ENCODE measurements at places on chromosomes 12 and 14. TPM values are rescaled to one million over a fixed set of nuclear protein-coding genes. Genes with fewer than 3 reads are reported as not detected.

DNA sequence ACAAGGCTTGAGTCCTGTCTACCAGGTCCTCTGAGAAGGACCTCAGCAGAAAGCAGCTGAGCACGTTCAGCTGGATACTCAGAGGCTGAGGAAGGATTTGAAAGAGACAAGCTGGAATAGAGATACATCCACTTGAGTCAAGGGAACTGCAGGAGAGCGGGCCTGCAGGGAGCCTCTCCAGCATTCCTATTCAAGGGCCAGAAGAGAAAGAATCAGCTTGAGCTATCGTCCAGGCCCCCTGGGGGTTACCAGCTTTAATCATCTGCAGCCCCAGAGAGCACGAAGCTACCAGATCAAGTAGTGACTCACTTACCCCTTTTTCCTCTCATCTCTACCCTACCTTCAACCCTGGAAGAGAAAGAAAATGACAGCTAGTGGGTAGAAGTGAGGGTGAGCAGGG, 80.9 kb downstream of the NDUFA12 start:
- DNase-seq = no peak

- DNase-seq = no peak
Observed at GRCh38 chr14:43894534-43894933, 612.5 kb downstream of the FSCB start.

- no peak for DNase-seq
Observed at GRCh38 chr12:100545092-100545491, 28.4 kb upstream of the GAS2L3 start.

DNA sequence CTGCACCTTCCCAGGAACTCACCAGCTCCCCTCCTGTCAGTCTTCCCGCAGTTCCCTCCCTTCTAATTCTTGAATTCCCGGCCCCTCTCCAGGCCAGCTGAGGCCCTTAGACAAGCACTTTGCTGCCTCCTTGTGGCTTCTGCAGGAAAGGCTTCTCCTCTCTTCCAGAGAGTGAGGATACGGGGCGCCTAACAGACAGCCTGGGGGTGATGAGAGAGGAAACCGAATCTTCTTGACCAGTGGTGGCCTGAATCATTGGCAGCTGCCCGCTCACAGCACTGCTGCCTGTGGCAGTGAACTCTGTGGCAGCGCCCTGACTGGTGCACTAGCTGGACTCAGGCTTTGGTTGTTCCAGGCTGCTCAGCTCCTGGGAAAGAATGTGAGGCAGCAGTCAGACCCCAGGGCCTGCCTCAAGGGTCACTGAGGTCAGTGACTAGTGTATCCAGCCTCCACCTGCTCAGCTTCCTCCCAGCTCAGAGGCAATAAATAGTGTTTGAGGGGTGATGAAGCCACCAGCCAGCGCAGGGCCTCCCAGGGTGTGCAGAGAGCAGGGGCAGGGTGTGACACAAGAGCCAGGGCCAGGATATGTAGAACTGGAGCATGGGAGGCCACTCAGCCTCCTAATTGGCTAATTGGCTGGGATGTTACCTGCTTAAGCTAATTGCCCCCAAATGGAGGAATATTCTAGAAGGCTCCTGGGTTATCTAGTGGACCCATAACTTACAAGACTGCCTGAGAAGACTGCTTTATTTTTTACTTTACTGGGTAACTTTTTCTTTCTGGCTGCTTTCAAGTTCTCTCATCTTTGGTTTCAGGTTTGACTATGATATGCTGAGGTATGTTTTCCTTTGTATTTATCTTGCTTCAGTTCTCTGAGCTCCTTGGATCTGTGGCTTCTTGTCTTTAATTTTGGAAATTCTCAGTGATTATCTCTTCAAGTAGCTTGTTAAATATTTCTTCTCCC, 12.9 kb upstream of the MCRS1 start:
- DNase-seq = peak; percentile 63

- DNase-seq = no peak
Observed at GRCh38 chr14:65937079-65937959, 524.8 kb downstream of the FUT8 start.

GRCh38 chr14:21043974-21044618, 1.9 kb downstream of the RNASE7 start:
- DNase-seq = no peak

GRCh38 chr12:92585115-92585727, 117.6 kb upstream of the PLEKHG7 start:
- no peak for DNase-seq

GRCh38 chr14:51095854-51096823, 1.2 kb upstream of the TRIM9 start:
- DNase-seq = peak; percentile 3

DNA sequence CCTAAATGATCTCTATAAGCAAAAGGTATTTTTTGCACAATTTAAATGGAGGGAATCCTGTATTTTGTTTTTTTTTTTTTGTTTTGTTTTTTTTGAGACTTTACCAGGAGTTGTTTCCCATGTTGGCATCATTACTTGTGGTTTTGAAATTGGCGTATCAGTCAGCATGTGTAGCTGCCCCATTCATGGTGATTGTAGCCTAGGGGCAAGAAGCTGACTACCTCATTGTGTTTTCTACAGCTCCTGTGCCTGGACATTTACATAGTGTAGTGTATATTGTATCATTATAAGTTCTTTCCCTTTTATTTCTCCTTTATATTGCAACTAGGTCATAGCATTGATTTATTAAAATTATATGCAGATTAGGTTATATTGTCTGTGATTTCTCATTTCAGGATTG, 24.5 kb downstream of the SAMD4A start:
- DNase-seq = no peak

SLC25A47 gene
- not detected for total RNA-seq

KRT81 gene
- total RNA-seq = not detected

PLCZ1 gene
- not detected for total RNA-seq

ALG10B gene
- 4.0 TPM for total RNA-seq
